ENCODE measurements at places on chromosomes 6 and 20.

DNA sequence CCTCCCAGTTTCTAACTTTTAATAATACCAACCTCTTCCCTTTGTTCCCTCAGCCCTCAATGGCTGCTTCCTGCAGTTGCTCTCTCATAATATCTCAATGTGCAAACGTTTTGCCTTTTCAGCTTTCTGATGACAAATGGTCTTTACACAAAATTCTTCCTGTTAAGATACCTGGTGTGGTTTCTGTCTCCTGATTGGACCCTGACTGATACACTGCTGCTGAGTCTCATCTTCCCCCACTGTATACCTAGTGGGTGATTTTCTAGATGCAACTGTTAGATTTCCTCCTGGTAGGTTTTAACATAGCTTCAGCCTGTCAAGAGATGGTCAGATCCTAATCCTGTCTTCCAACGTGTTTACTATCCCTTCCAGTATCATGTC is 147.9 kb upstream of the TOP1 start:
- no peak for DNase-seq

- no peak for DNase-seq
These were observed 24.5 kb downstream of the ARID1B start for GRCh38 chr6:156801712-156802111.

- no peak for DNase-seq
These were observed 113.5 kb upstream of the PHACTR1 start for GRCh38 chr6:12602951-12603672.

DNA sequence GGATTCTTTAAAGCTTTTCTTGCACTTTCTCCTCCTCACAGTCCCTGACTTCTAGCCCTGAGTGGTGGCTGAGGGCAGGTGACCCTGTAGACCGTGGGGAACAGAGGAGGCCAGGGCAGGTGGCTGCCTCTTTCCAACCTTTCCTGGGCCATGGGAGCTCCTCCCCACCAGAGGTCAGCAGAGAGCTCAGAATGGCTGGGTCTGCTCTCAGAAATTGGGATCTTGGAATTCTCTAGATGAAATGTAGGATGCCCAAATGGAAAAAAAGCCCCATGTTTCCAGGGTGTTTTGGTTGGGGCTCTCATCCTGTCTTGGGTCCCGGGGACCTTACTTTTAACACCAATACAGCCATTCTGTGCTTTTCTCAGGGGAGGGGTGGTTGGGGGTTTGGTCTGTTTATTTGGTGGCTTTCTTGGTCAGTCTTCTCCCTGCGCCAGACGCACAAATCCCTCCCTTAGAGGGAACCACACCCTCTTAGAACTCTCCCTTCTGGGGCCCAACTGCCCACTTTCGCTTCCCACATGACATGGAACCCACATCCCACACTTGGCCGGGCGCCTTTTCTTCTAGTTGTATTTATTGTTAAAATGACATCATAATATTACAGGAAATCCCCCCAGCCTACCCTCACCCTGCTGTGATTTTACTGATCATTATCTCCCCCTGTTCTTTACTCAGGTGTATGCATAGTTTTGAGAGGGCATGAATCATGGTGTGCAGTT is 17.9 kb downstream of the GNAS start:
- DNase-seq: peak; percentile 75

DNA sequence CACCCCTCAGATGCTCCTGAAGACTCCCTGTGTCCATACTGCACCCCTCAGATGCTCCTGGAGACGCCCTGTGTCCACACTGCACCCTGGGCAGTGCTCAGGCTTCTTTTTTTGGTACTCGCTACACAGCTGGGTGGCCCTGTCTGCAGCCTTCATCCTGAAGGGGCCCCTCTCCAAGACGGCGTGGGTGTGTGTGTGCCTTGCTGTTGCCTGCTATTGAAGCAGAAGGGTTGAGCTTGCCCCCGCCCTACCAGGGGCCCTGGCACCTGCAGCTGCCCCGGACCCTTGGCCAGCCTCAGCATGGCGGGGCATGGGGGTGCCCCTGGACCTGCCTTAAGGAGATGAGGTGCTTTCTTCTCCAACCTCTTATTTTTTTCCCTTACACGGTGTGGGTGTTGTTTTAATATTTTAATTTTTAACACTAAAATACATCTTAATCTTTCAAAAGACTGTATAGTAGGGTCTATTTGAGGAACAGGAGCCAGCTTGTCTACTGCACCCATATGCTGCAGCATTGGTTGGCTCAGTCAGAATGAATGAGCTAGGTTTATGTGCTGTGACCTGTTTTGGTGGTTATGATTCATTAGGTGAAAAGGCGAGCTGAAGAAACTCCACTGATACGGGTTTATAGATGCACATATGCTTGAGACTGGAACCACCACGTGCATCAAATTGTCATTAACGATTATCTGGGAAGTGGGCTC is 135.9 kb downstream of the AGPAT4 start:
- no peak for DNase-seq

DNA sequence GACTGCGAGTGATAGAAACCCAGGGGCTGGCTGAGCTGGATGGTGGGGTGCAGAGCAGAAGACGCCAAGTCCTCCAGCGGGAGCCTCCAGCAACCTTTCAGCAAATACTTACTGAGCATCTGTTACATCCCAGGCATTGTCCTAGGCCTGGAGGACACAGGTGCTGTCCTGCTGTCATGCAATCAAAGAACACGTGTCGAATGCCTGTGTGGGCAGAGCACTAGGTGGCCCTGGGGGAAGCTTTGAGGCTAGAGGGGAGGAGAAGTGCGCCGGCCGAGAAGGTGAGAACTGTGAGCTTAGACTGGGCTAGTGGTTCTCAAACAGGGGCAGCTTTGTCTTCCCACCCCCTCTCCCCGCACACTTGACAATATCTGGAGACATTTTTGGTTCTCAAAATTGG is 233.6 kb downstream of the BMP7 start:
- no peak for DNase-seq

GRCh38 chr6:28124971-28125353 is 553 bp downstream of the ZSCAN16 start:
- no peak for DNase-seq

- no peak for DNase-seq
These were observed 215.8 kb upstream of the CDYL start for GRCh38 chr6:4560221-4561077.

- DNase-seq: peak; percentile 76
These were observed at the start of gene HFE for GRCh38 chr6:26087284-26088115. TSS of gene HFE (plus strand) at chr6:26087429. CDS start at chr6:26087441, 12 bp downstream.

DNA sequence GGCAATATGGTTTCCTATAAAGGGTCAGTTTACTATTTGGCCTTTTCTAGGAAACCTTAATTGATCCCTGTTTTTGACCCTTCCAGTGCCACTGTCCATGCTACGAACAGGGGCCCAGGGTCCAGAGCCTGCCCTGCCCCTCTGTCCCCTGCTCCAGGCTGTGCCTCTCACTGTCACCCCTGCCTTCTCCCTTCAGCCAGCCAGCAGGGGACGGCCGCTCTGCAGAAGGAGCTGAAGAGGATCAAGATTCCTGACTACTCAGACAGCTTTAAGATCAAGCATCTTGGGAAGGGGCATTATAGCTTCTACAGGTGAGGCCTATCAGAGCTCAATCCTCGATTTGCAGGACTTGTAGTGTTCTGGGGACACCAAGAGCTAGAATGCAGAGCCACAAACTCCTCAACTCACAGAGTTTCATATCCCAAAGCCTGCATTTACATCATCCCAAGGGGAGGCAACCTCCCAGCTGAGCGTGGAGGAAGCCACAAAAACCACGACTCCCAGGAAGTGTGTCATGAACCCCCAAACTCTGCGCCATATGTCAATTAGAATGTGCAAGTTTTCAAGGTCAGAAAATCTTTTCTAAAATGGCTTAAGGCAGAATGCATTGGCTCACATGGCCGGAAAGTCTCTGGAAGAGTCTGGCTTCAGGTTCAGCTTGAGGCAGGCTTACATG is 3.6 kb downstream of the BPI start:
- DNase-seq: no peak

DNA sequence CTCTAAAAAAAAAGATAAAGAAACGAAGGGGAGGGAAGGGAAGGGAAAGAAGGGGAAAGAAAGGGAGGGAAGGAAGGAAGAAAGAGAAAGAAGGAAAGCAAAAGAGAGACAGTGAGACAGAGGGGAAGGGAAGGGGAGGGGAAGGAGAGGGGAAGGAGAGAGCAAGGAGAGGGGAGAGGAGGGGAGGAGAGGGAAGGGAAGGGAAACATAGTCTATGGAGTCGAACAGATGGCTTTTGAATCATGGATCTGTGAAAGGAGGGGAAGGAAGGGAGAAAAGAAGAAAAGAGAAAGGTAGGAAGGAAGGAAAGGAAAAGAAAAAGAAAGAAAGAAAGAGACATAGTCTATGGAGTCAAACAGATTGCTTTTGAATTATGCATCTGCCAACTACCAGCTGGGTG is 16.7 kb upstream of the NCOA6 start:
- DNase-seq: no peak

DNA sequence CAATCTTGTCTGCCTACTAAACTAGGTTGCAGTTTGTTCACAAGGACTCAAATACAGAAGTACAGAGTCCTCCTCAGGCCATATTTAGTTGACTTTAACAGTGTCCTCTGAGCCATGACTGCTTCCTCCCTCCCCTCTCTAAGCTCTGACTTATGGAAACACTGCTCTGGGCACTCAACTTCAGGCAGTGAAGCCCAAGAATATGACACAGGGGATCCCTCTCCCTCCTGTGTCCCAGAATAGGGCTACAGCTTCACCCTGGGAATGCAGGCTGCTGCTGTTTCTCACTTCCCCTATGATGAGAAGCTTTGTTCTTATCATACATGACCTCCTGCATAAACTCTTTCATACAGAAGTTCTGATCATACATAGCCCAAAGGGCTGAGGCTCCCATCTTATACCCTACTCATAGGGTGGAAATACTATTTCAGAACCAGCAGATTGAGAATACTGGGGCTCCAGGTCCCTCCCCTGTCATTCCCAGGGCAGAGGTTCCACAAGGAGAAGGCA is 97.3 kb upstream of the UST start:
- no peak for DNase-seq

DNA sequence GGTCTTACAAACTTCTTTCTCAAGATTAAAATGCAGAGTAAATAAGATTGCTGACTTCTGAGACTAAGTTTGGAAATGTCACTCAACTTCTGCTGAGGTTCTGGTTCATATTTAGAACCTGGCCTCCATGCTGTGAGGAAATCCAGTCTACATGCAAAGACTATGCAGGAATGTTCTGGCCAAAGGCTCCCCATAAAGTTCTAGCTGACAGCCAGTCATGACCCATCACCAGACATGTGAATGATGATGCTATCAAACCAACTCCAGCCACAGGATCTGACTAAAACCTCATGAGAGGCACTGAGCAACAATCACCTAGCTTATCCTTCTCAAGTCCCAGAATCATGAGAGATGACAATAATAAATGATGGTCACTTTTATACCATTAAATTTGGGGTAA is 935.1 kb upstream of the MAP3K7 start:
- no peak for DNase-seq

DNA sequence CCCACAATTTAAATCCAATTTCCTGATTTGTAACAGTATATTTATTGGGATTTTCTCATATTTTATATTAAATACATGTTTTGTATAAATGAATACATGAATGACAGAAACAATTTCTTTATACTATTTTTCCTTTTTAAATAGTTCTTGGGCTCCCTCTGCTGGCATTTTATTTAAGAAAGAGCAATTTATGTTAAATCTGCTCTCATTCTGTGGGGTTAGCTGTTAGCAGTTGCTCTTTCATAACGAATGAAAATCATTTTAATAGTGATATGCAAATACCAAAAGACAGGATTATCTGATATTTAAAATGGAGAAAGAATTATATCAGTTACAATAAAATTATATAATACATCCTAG is 118.3 kb downstream of the RALGAPA2 start:
- no peak for DNase-seq

- no peak for DNase-seq
These were observed 699.7 kb upstream of the ID4 start for GRCh38 chr6:19137505-19137904.

DNA sequence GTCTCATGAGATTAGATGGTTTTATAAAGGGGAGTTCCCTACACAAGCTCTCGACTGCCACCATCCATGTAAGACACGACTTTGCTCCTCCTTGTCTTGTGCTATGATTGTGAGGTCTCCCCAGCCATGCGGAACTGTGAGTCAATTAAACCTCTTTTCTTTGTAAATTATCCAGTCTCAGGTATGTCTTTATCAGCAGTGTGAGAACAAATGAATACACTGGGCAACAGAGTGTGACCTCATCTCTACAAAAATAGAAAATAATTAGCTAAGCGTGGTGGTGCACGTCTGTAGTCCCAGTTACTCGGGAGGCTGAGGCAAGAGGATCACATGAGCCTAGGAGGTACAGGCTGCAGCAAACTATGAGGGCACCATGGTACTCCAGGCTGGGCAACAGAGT is 51.3 kb downstream of the MDN1 start:
- DNase-seq: no peak

- DNase-seq: no peak
These were observed 124.1 kb upstream of the LOC128125822 start for GRCh38 chr6:63448229-63448628.

GRCh38 chr20:2707353-2708072 is 14.9 kb downstream of the EBF4 start:
- no peak for DNase-seq

- no peak for DNase-seq
These were observed 8.5 kb upstream of the OCSTAMP start for GRCh38 chr20:46559001-46559400.

DNA sequence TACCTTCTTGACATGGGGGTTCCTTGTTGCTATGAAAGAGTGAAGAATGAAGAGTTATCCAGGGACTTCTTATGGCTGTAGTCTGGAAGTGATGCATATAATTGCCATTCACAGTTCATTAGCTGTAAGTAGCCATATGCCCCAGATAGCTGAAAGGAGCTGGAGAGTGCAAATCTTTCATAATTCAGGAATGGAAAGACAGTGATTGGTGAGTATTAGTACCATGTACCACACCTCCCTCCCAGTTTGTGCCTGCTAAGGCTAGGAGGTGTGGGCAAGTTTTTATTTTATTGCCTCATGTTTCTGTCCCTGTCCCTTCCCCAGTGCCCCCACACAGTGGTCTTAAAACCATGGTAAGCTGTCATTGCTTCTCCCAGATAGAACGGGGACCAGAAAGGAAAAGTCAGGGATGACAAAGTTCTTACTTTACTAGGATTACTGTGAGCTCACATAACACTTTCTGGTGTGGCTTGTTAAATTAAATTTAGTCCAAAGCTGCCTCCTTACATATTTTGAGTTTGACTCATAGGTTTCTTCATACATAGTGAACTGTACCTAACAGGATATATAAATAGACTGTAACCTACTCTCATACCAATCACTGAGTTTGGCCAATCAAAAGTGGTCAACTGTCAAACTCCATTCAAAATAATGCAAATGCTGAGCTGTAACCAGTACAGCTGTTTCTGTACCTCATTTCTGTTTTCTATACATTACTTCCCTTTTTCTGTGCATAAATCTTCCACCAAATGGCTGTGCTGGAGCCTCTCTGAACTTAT is 119.4 kb downstream of the RFPL4B start:
- DNase-seq: no peak

GRCh38 chr6:30988209-30988825 is 4.8 kb downstream of the MUC21 start:
- DNase-seq: no peak
